Activated CD8-positive, alpha-beta memory T cell treated with anti-CD3 and anti-CD28 coated beads, Interleukin-2, amount 10 ng/mL, durations not matched to agents 7 days and 5 days (primary cell): ENCODE measurements at places on chromosomes 4 and X. TPM values are rescaled to one million over a fixed set of nuclear protein-coding genes. Genes with fewer than 3 reads are reported as not detected.

- no peak for DNase-seq
Observed at GRCh38 chrX:38941675-38942074, 140.4 kb downstream of the MID1IP1 start.

NAA15 gene
- 50.0 TPM for total RNA-seq

GPC4 gene
- not detected for total RNA-seq

GALNT7 gene
- 16.8 TPM for total RNA-seq

GRCh38 chr4:165864271-165864670, 8.8 kb upstream of the TLL1 start:
- DNase-seq = no peak

DNA sequence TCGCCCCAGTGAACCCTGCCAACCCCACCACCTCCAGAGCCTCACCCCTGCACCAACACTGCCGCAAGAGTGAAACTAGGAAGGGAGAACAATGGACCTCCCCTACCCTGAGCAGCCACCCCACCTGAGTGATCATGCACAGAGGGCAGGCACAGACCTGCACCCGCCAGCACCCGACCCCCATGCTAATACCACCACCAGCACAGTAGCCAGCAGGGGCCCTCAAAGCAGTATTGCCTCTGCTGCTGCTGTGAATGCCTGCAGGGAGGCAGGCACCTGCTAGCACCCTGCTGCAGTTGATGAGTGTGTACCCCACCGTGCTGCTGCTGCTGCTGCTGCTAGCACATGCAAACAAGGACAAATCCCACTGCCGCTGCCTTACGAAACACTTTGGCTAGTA, 100.1 kb downstream of the RAB28 start:
- no peak for DNase-seq

GRCh38 chr4:74455361-74456055, 10.6 kb downstream of the AREG start:
- no peak for DNase-seq

- DNase-seq = no peak
Observed at GRCh38 chrX:23263892-23264291, 70.8 kb upstream of the PTCHD1 start.

DNA sequence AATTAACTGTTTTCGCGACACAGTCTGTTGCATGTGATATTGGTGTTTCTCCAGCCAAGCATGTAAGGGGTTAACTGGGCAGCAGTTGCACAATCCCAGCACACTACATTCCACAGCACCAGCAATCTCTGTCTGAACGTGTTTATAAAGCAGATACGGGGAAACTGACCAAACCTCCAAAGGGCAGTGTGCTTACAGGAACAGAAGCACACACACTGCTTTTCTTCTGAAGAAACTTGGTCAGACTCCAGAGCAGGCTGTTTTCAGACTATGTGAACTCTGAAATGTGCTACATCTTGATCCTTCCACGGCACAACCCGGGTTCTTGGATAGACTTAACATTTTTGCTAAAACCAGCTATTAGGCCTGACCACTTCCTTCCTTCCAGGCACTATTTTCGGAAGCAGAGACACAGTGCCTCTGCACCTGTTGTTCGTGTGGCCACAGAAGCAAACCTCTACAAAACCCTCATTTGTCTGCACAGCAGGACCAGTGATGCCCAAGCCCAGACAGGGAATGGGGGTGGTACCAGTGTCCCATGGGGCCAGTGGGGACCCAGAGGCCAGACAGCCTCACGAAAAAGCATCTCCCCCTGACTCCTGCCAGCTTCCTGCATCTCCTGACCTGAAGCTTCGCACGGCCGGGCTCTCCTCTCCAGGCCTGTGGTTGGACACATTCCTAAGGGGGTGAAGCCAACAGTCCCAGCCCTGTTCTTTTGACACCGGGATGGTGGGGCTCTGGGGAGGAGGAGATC, 90.1 kb downstream of the IRF2 start:
- peak; percentile 72 for DNase-seq

F8A2 gene
- total RNA-seq = not detected

MAP3K15 gene
- 0.21 TPM for total RNA-seq

FAT4 gene
- total RNA-seq = not detected
